Activated CD4-positive, CD25-positive, alpha-beta regulatory T cell (primary cell): ENCODE measurements at places on chromosomes 6 and 20.

GRCh38 chr6:81561071-81561564 lies 191.4 kb downstream of the TENT5A start:
- no peak for DNase-seq

GRCh38 chr6:157635388-157636244 lies 187.4 kb upstream of the SNX9 start:
- DNase-seq: no peak

GRCh38 chr6:34573567-34574183 lies 17.5 kb upstream of the SPDEF start:
- DNase-seq: no peak

DNA sequence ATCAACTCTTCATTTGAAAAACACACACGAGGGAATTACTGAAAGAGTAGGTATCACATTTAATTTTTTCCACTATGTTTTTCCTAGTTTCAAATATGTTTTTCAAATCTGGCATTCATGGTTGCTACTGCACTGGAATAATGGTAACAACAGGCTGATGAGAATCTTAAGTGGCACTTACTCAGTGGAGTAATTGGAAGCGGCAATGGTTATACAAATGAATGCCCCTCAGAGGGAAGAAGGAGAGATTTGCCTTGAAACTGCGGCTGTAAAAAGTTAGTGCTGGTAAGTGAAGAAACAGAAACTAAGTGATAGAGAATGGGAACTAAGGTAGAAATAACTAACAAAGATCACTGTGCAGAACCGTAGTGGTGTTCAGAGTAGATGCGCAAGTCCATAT lies 41.0 kb upstream of the PDE7B start:
- no peak for DNase-seq

- no peak for DNase-seq
These were observed 33.8 kb upstream of the MRPS10 start for GRCh38 chr6:42251500-42251899.
